ENCODE measurements at places on chromosomes 3 and 15. TPM values are rescaled to one million over a fixed set of nuclear protein-coding genes. Genes with fewer than 3 reads are reported as not detected.

Gene ZNF710
- total RNA-seq = 14.4 TPM

Gene FSIP1
- 1.7 TPM for total RNA-seq

Gene PLSCR1
- 14.8 TPM for total RNA-seq

Gene ASB14
- total RNA-seq = not detected

Gene MYRIP
- total RNA-seq = not detected

Gene DCLK3
- not detected for total RNA-seq

Gene SCAANT1
- total RNA-seq = 1.7 TPM

Gene NR2E3
- not detected for total RNA-seq

Gene FOXB1
- 0.21 TPM for total RNA-seq

Gene SNTN
- total RNA-seq = not detected

Gene NAALADL2
- total RNA-seq = not detected

Gene TLR9
- 0.42 TPM for total RNA-seq

Gene PLA2G4D
- total RNA-seq = not detected

All from T-helper 17 cell (primary cell).